Activated CD4-positive, CD25-positive, alpha-beta regulatory T cell treated with anti-CD3 and anti-CD28 coated beads, Interleukin-2, amount 50 U/mL, for 72 hours (primary cell): ENCODE measurements at places on chromosomes 6 and 20.

- DNase-seq: no peak
Measured at GRCh38 chr6:123681957-123682462, 45.3 kb upstream of the TRDN start.

DNA sequence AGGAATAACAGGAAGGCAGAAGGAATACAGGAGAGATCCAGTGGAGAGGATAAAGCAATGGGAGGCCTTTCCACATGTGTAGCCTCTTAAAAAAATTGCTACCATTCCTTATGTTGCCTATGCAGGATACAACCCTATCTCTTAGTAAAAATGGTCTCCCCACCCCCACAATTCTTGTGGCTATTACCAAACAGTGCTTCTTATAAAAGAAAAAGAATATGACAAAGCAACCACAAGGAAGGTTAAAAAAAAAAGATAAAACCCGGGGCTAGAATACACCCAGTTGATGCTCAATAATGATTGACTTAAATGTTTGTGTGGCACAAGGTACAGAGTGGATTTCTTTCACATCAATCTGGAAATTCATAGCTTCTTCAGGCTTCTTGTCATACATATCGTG, 250.9 kb downstream of the HIVEP2 start:
- no peak for DNase-seq

DNA sequence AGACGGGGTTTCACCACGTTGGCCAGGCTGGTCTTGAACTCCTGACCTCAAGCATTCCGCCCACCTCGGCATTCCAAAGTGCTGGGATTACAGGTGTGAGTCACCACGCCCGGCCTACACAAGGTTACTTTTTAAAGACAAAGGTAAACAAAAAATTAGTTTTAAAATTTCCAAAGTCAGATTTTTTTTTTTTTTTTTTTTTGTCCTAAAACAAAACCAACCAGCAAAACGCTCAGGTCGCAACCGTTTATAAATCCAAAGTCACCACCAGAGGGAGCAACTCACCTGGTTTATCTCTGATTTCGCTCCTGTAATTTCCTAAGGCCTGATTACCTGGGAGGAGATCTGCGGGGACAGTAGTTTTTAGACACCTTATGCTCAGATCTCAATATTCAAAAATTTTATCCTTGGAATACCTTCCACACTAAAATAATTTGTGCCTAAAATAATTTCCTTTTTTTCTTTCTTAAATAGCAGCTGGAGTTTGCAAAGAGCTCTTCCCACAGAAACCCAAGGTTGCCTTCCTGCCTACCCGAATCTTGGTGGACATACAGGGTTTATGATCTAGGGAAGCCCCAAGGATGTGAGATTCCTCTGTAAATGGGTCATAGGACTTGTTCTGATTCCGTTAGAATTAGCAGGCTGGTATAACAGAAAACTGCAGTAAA, 19.8 kb upstream of the TREM1 start:
- no peak for DNase-seq

GRCh38 chr20:45034436-45034835, 66.5 kb downstream of the KCNS1 start:
- DNase-seq: no peak
